AG08395 (cell line): ENCODE measurements at places on chromosomes 1 and 21.

DNA sequence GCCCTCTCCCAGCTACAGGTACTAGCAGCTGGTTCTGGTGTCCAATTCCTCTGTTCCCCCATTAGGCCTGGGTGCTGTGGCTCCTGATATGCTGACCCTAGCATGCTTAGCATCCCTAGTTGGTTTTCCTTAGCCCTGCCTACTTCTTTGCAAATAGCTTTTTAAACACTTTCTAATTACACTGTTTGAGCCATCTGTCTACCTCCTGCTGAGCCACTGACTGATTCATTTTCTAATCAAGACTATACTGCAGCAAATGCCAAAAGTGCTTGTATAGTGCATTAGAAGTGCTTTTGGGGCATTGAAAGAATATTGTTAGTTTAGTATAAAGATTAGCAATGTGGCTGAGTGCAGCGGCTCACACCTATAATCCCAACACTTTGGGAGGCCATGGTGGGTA is 36.3 kb downstream of the ERICH3 start:
- DNase-seq = no peak

- no peak for DNase-seq
Measured at GRCh38 chr1:179230251-179230650, 774 bp upstream of the ABL2 start.

- DNase-seq = no peak
Measured at GRCh38 chr1:10561955-10562354, 87.2 kb downstream of the PEX14 start.

DNA sequence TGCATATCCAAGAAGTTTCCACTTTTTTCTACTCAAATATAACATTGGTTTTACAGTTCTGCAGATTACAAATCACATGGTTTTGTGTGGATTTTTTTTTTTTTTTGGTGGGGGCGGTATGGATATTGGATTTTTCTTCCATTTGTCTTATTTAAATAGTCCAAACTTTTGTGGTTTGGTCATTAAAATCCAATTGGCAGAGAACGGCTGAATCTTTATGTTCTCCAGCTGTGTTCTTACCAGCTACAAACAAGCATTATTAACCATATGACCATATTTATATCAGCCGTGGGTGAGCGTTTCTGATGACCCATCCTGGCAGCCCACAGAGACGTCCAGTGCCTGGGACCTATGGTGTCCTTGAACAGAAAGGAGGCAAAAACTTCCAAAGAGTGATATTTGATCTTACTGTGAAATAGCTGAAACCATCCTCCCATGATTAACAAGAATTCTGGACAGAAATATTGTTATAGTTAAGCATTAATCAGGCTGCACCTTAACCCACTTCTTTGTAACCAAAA is 200.4 kb downstream of the LYPLAL1 start:
- no peak for DNase-seq

DNA sequence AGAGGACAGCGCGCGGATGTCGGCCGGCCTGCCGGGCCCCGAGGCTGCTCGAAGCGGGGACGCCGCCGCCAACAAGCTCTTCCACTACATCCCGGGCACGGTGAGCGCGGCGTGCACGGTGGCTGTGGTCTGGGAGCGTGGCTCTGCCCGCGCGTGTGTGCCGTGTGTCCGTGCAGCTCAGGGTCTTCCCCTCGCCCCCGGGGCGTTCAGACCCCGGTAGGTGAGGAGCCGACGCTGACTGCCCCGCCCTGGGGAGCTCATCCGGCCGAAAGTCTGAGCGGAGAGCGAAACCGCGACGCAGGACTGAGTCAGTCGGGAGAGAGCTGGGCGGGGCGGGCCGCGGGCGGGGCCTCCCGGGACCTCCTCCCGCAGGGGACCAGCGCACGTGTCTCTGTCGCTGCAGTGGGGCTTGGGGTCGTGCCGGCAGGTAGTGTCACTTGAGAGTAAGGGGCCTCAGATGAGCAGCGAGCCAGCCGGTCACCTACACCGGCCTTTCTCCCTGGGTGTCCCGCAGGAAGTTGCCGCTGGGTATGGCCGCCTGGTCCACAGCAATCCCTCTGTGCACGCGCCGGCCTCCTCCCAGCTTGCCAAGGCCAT is 520 bp downstream of the PLEKHN1 start:
- peak; percentile 91 for DNase-seq

- no peak for DNase-seq
Measured at GRCh38 chr1:246932366-246932700, 585 bp upstream of the AHCTF1 start.
